ENCODE measurements at places on chromosomes 5 and 9.

- no peak for DNase-seq
These were observed 72.3 kb downstream of the C9orf153 start for GRCh38 chr9:86187121-86187520.

DNA sequence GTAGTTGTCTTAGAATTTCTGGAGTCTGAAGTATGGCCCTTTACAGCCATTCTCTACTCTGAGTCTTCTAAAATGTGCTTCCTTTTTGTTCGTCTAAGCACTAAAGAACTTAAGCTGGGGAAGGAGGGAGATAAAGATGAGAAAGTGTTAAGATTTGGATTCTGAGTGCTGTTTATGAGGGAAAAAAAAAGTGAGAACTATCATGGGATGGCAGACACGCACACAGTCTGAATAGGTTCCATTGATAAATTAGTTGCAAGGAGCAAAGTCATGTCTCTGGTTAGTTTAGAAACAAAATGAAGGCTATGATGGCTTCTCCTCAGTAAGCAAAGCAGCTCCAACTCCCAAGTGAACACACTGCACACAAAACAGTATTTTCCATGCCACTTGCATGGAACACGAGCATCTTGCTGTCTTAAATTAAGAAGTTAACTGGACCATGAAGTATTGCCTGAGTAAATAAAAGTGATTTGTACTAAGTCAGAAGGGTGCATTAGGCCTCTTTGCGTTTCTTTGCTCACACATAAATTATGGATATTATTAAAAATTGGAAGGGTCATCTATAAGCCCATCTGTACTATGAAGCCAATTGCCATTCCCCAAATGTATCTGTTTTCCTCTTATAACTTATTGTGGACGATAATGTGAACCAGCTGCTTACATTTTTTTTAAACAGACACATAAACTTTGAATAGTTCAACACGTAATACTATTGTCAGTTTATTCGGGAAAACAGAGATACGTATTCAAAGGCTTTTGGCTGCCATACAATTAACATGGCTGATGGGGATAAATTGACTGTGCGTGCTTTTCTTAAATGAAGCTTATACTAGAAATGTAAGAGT, 199.3 kb downstream of the SGCD start:
- DNase-seq, result no peak

DNA sequence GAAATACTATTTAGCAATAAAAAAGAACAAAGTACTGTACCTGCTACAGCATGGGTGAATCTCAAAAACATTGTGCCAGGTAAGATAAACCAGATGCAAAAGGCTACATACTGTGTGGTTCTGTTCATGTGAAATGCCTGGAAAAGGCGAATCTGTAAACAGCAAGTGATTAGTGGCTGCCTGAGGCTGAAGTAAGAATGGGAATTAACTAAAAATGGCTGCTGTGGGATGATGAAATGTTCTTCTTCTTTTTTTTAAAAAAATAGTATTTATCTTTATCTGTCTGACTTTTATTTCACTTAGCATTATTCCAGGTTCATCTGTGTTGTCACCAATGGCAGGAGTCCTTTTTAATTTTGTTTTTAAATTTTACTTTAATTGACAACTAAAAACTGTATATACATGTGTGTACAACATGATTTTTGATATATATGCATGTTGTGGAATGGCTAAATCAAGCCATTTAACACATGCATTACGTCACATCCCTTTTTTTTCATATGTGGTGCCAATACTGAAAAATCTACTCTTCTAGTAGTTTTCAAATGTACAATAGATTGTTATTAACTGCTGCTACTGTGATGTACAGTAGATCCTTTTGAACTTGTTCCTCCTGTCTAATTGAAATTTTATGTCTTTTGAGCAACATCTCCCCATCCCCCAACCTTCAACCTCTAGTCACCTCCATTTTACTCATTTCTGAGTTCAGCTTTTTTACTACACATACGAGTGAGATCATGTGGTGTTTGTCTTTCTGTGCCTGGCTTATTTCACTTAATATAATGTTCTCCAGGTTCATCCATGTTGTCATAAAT, 62.9 kb upstream of the TNFAIP8 start:
- DNase-seq, result no peak

DNA sequence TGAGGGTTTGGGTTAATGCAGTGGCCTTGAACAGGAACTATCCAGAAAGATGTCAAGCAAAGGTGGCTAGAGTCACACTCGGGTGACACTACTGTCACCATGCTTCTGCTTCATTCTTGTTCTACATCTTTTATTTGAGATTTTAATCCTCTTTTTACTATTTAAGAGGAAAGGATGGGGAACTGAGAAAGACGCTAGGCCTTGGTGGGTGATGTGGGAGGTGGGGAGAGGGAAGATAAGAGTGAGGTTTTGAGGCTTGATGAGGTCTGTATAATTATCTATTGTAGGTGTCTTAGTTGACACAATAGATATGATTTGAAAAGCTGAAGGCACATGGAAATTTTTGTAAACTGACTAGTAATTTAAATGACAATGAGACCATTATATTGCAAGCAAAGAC, 3.5 kb upstream of the BASP1 start:
- no peak for DNase-seq

- peak; percentile 48 for DNase-seq
These were observed 592.7 kb upstream of the BRINP1 start for GRCh38 chr9:119961774-119962424.

- no peak for DNase-seq
These were observed 104.6 kb downstream of the PCSK5 start for GRCh38 chr9:75995066-75995465.

- DNase-seq, result no peak
These were observed 220.0 kb downstream of the MARCHF11 start for GRCh38 chr5:15959370-15960164.

Data from NCI-H1930 (cell line).